Cardiac muscle cell (in vitro differentiated cells and primary cell): ENCODE measurements at places on chromosomes 12 and 14. TPM values are rescaled to one million over a fixed set of nuclear protein-coding genes. Genes with fewer than 3 reads are reported as not detected.

TAS2R9 gene
- total RNA-seq: 0.21 and 1.8 TPM in 2 replicates

FAM181A gene
- not detected in 2 replicates for total RNA-seq

ACSM4 gene
- not detected in 2 replicates for total RNA-seq

BHLHE41 gene
- 0.24 and 1.3 TPM in 2 replicates for total RNA-seq
